Activated naive CD8-positive, alpha-beta T cell treated with anti-CD3 and anti-CD28 coated beads, Interleukin-2, amount 50 U/mL, for 24 hours (primary cell): ENCODE measurements at places on chromosomes 11 and 22.

DNA sequence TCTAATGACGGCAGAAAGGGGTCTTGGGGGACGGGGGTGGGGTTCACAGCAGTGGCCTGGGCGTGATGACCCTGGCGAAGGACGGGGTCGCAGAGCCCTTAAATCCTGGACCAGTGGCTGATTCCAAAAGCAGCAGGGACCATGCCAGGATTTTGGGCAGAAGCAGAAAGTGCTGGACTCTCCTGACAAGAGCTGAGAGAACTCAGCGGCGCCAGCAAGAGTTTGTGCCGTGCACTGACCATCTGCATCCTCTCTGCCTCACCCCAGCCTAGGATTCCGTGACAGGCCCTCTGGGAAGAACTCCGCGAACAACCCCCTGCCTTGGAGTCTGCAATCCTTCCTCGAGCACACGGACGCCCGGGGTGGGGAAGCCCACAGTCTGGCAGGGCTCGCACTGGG, 644 bp upstream of the NDUFV1 start:
- no peak for DNase-seq

DNA sequence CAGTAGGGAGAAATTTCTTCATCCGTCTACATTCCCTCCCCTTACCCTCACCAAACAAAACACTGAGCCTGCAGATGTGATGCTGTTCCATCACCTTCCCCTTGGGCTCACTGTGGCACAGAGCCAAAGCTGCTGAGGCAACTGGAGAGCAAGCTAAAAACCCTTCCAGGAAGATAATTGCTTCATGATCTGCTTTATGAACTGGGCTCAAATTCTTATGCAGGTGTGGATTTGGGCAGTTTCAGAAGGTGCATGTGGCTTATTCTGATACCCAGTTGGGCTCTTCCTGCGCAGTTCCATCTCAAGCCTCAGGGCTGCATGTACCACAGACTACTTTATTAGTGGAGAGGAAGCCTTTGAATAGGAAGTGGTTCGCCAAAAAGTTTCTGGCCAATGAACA, 58.3 kb downstream of the AAMDC start:
- DNase-seq = no peak

GRCh38 chr22:20509344-20510047, 2.1 kb downstream of the MED15 start:
- peak; percentile 63 for DNase-seq

GRCh38 chr11:19433367-19433766, 192.6 kb upstream of the E2F8 start:
- no peak for DNase-seq

DNA sequence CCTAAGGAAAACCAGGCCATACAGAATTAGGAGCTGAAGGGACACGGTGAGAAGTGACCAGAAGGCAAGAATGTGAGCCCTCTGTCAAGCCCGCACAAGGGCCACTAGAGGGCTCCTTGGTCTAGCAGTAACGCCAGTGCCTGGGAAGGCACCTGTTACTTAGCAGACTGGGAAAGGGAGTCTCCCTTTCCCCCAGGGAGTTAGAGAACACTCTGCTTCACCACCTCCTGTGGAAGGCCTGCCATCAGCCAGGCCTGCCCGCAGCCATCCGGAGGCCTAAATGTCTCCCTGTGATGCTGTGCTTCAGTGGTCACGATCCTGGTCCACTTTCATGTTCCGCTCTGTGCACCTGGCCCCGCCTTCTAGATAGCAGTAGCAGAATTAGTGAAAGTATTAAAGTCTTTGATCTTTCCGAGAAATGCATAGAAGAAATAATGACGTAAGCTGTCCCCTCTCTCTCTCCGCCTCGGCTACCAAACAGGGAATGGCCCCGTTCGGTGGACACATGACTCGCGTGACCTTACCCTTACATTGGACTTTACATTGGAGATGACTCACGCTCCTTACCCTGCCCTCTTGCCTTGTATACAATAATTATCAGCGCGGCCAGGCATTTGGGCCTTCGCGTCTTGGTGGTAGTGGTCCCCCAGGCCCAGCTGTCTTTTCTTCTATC, 10.7 kb upstream of the GSTP1 start:
- DNase-seq = no peak

- no peak for DNase-seq
Observed at GRCh38 chr11:46984987-46985386, 48.4 kb downstream of the CSTPP1 start.

DNA sequence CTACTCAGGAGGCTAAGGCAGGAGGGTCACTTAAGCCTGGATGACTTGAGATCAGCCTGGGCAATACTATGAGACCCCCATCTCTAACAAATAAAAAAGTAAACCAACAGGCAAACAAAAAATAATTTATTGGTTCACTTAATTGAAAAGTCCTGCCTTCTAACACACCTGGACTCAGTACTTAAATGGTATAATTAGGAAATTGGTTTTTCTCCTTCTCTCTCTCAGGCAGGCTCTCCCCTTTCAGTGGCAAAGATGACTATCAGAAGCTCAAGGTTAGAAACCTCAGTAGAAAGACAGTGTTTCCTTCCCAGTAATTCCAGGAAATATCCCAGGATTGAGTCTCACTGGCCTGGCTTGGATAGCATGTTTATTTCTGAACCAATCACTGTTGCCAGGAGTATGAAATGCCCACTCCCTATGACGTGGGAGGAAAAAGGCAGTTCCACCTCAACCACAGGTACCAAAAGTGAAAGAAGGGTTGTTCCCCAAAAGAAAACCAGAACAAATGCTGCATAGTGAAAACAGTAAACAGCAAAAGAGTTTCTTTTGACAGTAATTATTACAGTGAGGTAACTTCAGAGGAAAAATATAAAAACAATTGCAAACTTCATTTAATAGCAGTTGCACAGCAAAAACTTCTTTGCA, 56.3 kb upstream of the SOX6 start:
- DNase-seq = no peak

GRCh38 chr11:89613911-89614310, 96.2 kb upstream of the TRIM77 start:
- DNase-seq = no peak
